ENCODE measurements at places on chromosomes 1 and 21.

DNA sequence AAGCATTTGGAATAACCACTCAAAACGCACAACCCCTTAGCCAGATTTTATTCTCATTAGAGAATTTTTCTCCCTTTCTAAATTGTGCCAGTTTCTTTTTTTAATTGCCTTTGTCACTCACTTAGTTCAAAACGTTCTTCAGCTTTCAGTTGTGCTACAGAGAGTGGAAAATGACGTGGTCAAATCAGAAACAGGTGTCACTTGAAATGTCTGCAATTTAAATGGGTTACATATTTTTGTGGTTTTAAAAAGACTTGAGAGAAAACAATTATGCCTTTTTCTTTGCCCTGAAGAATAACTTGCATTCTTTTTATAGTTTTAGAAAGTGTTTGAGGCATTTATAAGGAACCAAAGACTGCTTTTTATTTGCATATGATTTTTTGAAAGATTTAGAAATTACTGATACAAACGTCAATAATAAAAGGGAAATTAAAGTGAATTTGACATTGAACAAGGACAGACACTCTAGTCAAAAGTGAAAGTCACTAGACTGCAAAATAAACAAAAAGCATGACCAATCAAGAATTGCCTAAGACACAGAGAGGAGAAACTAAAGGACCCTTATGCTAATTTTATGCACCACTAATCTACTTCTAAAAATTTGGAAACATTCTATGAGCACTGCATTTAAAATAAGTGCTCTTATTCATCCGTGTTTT, 191.0 kb downstream of the TPR start:
- DNase-seq: peak; percentile 31

DNA sequence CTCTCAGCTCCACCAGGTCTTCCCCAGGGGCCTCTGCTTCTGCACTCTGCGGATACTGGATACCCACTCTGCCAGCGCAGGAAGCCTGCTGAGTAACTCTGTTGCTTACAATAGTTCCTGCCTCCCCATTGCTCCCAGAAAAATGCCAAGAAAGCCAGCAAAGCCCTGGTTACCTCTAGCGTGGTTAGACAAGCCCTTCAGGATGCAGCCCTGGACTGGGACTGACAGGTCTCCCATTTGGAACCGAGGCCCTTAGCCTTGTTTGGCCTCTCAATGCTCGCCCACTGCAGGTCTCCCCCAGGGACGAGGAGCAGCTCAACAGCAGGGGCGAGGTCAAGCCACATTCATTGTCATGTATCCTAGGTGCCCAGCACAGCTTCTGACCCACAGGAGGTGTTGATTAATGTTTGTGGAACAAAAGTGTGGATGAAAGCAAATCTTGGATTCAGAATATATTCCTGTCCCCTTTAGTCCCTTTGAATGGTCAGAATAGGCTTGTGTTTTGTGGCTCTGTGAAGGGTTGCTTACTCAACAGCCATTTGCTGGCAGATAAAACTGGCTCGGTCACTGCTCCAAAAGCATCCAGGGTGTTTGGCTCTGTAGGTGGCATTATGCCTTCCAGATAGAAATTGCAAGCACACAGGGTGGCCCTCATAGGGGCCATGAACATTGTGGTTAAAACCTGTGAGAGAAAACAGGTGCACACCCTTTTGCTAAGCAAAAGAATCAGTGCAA, 58.9 kb downstream of the C1orf198 start:
- no peak for DNase-seq

DNA sequence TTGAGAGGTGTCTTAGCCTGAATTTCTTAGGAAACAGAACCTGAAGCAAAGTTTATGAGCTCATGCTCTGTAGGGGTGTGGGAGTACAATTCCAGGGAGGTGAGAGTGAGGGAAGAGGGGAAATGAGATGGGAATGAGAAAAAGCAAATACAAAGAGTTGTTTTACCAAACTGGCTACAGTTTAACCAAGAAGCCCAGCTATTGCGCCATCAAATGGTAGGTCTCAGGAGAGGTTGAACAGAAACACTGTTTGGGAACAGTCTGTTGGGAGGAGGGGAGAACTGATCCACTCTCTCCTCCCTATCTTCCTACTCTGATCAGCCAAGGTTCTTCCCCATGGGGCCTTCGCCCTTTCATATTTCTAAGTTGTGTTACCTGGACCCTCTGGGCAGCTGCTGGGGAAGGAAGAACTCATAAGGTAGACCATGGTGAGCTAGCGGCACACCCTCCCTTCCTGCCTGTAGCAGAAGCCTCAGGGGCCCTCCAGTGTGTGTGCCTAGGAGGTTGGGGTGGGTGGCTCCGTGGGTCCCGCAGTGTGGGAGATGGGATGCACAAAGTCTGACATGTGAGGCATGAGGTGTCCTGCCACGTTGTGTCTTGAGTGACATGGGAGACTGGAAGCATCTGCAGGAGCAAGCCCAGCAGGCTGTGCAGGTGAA, 120.5 kb downstream of the UCK2 start:
- DNase-seq: no peak

- DNase-seq: peak; percentile 42
Observed at GRCh38 chr1:3483801-3484444, 29.5 kb downstream of the ARHGEF16 start.

DNA sequence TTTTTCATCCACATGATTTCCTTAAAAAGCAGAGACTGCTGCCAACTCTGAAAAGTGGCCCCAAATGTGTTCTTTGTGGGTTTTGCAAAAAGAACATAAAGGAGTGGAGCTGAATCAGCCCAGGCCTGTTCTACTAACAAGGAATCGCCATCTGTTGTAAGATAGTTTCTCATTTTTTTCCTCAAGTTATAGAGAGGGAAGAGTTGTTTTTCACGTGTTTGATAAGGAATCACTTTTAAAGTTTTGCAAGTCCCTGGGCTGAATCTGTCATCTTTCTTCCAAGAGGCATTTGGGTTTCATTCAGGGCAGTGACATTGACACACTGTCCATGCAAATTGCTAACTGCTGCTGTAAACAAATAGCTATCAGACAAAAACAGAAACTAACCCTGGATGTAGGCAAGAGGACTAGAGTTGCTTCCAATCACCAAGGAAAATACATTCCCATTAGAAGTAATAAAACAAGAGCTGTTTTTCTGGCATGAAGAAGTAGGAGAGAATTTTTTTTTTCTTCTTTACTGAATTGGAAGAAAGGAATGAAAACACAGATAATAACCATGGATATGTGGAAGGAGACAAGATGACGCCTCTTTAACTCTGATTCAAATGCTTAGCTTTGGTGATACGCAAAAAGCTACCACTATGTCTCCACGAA, 58.8 kb upstream of the TBX15 start:
- peak; percentile 89 for DNase-seq

- peak; percentile 59 for DNase-seq
Observed at GRCh38 chr1:206467915-206468314, 2.4 kb upstream of the IKBKE start.

- no peak for DNase-seq
Observed at GRCh38 chr1:85638412-85638811, 57.9 kb downstream of the CCN1 start.

DNA sequence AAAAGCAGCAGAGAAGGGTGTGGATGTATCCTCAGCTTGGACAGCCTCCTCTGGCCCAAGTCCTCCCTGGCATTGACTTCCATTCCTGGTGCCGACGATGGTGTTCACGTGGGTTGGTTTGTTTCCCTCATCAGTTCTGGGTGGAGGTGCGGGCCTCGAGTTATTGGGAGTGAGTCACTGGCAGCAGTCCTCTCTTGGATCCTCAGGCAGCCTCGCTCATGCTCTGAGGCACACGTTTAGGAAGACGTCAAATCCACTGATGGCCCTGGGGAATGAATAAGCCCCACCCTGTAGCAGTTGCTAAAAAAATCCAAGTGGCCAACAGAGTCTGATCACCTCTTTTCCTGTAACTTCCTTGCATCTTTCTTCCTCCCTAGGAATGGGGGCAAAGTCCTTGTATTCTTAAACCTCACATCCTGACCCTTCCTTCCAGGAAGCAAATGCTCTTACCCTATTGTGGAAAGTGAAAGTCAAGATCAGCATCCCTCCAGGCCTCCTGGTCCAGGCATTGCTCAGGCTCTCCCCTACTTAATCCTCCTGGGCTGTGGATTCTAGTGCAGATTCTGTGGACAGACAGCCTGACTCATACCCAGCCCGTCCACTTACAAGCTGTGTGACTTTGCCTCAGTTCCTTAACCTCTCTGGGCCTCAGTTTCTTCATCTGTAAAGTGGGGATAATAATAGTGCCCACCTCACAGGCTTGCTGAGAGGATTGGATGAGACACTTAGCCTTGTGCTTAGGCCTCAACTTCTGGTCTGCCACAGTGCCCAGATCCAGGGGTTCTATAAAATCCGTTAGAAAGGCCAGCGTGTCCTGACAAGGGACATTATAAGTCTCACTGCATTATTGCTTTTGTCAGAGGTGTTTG, 111.1 kb downstream of the TLR5 start:
- no peak for DNase-seq

GRCh38 chr1:218424502-218424901, 79.4 kb downstream of the TGFB2 start:
- no peak for DNase-seq

GRCh38 chr1:55369474-55369873, 154.3 kb upstream of the USP24 start:
- DNase-seq: peak; percentile 17

DNA sequence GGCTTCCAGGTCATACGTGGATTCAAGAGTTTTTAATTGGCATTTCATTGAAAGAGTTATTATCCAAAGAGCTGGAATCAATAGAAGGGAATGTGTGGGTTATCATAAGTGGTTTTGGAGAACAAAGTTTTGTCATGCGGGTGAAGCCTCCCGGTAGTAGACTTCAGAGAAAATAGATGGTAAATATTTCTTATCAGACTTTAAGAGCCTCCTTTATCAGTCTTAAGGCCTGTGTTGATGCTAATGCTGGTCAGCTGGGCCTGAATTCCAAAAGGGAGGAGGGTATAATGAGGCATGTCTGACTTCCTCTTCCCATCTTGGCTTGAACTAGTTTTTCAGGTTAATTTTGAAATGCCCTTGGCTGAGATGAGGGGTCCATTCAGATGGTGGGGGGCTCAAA, 89.7 kb downstream of the ITSN1 start:
- no peak for DNase-seq

GRCh38 chr1:156444407-156445001, 56.1 kb downstream of the MEF2D start:
- peak; percentile 49 for DNase-seq

DNA sequence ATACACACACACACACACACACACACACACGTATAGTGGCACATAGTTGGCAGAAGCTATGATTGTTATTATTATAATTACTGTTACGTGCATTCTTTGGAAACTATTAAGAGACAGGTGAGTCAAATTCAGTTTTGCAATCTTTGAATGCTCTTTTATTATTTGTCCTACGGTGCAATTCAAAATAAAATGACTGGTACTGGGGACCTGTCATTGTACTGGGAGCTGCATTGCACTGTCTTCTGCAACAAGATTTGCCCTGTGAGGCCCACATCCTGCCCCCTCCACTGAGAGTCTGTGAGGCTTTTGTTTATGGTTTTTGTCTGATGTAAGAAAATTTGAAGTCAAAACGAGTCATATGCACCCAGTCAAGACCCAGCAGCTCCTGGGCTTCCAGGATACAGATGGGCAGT, 1.9 kb downstream of the LY9 start:
- no peak for DNase-seq

DNA sequence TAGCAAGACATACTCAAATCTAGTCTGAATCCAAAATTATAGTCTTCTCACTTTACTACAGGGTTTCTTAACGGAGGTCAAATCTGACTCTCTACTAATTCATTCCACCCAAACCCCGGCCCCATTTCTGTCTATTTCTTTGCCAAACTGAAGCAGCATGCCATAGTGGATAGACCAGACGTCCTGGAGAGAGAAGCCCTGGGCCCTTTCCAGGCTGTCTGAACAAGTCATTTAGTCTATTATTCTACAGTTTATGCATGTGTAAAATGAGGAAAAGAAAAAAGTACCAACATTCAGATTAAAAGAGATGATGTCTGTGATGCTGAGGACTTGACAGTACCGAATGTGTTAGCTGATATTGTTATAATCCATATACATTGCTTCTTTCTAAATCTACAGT, 95.0 kb downstream of the GDAP2 start:
- DNase-seq: no peak

DNA sequence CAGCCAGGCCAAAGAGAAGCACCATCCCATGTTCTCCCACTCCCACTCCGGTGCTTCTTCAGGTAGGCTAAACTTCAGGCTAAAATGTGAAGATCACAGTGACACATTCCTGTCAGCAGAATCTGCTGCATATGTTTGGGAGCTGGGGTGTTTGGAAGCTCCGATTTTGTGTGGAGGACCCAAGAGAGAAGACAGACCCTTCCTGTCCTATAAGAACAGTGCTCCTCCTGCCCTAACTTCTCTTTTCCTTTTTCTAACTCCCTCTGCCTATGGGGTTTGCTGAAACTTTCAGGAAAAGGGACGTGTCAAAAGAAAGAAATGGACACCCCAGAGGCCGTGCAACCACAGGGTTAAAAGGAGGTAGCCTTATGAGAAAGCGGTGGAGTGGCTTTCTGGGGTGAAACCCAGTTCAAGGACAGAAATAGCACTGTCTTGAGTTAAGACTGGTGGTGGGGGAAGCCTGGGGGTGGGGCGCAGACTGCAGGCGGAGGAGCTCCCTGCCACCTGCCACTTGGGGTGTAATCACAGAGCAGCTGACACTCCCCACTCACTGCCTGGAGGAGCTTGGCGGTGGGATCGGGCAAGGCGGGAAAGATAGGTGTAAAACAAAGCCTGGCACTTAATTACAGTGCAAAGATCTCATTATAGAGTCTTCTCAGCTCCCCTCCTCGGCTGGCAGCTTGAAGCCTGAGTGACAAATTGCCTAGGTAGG, 645 bp upstream of the TLR5 start:
- no peak for DNase-seq

- no peak for DNase-seq
Observed at GRCh38 chr1:5972198-5972520, 20.1 kb downstream of the NPHP4 start.
